ENCODE measurements at places on chromosomes 7 and 10.

DNA sequence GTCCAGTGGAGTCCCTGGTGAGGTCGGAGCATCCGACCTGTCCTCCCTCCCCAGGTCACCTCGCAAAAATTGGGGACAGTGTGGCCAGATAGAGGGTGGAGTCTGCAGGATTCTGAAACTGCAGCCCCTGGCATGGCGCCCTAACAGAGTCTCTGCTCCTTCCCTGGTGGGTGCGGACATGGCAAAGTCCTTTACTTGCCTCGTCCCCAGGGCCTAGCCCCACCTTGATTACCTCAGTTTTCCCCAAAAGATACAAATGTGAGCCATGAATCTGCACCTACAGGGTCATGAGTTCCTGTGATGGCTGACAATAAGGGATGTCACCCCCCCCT is 47.7 kb downstream of the NPVF start:
- DNase-seq: no peak

GRCh38 chr7:28957751-28958234 is 337 bp downstream of the TRIL start:
- DNase-seq: no peak

- DNase-seq: no peak
Measured at GRCh38 chr7:13563257-13563656, 426.2 kb downstream of the ETV1 start.

DNA sequence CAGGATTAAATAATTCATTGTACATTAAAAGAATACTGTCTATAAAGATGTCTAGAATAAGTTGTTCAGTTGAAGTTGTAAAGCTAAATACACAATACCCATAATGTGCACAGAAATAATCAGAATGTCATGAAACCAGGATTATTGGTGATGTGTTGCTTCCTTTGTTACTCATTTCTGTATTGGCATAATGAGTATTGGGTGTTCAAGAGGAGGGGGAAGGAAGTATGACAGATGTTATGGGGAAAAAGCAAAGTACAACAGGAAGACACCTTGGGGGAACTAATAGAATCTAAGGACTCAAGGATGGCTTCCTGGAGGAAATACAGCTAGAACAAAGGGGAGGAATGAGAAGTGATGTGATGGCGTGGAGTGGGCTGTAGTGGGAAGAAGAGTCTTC is 15.0 kb downstream of the ANKRD1 start:
- no peak for DNase-seq
